Endothelial cell (in vitro differentiated cells): ENCODE measurements at places on chromosomes 5 and 9. TPM values are rescaled to one million over a fixed set of nuclear protein-coding genes. Genes with fewer than 3 reads are reported as not detected.

Gene F2RL2
- 311 TPM for total RNA-seq

Gene PTGDS
- total RNA-seq, result not detected

GRCh38 chr9:121924700-121925099 is 168.4 kb downstream of the TTLL11 start:
- no peak for DNase-seq
- H3K27me3 ChIP-seq, result no peaks in the 10 kb centered on the region
- peaks cover 3% of the 10 kb centered on the region for H3K36me3 ChIP-seq
- H3K27ac ChIP-seq, result no peak overlapping the region
- no peaks in the 10 kb centered on the region for H3K4me1 ChIP-seq

GRCh38 chr9:120935383-120935857 is 8.8 kb upstream of the TRAF1 start:
- no peak overlapping the region for H3K27ac ChIP-seq
- no peak for DNase-seq
- no peak overlapping the region for H3K4me3 ChIP-seq
- H3K4me1 ChIP-seq, result peaks cover 7% of the 10 kb centered on the region
